ENCODE measurements at places on chromosomes 2 and 18.

DNA sequence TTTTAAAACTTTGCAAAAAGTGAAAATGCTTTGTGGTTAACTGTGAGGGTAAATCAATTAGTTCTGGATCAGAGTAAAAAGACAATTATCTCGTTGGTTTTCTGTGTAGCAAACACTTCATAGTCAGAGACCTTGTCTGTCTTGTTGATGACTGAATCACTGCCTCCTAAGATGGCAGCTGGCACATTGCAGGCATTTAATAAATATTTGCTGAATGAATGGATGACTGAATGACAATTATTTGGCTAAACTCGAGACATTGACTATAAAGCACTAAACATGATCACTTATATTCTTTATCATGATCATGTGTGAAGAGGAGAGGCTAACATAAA, 96.2 kb downstream of the MAIP1 start:
- no peak for DNase-seq

GRCh38 chr2:222756951-222757650, 85.6 kb downstream of the MOGAT1 start:
- DNase-seq: no peak

- DNase-seq: no peak
Measured at GRCh38 chr18:2912357-2913299, 65.8 kb downstream of the EMILIN2 start.

DNA sequence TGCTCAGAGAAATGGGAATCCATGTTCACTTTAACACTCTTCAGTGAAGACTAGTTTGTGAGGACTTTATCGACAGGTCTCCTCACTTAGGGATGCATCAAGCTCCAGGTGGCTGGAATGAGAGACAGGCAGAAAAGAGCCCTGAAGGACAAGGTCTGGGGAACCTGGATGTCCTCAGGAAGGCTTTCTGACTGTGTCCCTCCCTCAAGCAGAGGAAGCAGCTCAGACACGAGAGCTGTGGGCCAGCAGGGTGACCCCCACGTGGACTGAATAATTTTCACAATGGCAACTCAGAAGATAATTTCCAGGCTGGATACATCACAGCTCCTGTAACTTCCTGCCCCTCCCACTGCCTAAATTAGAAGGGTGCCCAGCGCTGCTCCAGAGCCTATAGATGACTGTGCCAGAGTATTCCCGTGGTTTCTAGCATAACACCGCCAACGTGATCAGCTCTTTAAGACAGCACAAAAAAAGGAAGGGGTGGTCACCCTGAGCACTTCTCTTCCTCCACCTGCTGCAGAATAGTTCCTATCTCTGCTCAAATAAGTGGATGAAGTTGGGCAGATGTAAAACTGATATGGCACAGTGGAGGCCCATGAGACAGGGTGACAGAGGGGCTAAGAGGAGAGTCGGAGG, 25.7 kb upstream of the NCK2 start:
- DNase-seq: no peak

DNA sequence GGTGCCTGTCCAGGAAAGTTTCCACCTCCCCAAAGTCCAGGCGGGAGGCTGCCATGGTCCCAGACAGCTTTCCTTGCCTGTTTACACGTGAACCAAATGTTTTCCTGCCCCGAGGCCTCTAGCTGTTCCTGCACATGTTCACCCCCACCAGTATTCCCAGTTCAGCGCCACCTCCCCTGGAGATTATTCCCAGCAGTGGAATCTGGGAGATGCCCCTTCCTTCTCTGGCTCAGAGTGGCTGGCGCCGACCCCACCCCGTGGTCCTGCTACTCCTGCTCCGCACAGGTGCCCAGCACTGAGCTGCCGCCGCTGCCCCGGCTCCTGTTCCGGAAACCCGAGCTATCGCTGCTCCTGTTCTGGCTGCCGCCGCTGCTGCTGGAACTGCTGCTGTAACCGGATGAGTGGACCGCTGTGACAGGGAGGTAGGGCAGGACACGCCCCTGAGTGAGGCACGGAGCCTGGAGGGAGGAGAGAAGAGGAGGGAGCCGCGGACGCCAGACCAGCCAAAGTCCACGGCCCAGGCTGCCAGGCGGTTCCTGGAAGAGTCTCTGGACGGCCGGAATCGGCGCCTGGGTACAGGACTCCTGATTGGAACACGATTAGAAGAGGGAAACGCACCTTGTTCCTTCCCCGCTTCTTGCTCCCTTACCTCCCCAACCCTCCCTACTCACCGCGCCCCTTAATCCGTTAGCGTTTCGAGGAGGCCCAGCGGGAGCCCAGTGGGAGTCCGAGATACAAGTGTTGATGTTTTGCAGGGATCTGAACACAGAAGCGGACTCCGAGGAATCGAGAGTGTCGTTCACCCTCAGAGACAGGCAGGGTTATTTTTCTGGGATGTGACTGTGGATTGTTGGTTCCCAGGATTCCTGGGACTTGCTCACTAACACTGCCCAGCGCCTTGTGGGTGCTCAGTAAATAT, at the start of gene PDE11A:
TSS of gene PDE11A (minus strand) at position 395 of the 919 bp plus-strand sequence. CDS start at position 55, 340 bp downstream.
- no peak for DNase-seq

Measured in T-helper 1 cell (primary cell).